ENCODE measurements at places on chromosomes 7 and 10. TPM values are rescaled to one million over a fixed set of nuclear protein-coding genes. Genes with fewer than 3 reads are reported as not detected.

DNA sequence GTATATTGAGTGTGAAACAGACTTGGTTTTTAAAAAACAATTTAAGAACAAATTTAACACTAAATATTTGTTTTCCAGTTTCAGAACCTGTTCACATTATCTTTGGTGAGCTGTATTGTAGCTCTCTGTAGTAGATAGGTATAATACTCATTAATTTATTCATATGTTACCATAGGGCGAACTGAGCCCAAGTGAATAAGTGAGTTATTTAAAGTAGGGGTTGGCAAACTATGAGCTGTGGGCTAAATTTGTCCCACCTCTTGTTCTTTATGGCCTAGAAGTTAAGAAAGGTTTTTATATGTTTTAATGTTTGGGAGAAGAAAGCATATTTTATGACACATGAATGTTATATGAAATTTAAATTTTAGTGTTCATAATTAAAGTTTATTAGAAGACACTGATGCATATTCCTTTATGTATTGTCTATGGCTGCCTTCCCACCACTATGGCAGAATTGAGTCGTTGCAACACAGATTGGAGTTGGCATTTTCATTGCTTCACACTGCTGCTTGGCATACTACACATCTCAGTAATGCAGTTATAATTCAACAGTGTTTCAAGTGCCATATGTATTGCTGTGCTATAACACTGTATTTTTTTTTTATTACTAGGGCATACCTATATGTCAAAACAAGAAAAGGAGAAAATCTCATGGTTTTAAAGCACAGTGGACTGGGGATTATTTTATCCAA is 146.5 kb downstream of the ADK start:
- DNase-seq: no peak
- H3K36me3 ChIP-seq: no peaks in the 10 kb centered on the region
- no peaks in the 10 kb centered on the region for H3K27me3 ChIP-seq
- no peak overlapping the region for H3K27ac ChIP-seq
- peaks cover 28% of the 10 kb centered on the region for H3K4me1 ChIP-seq
- no peak overlapping the region for H3K4me3 ChIP-seq

- DNase-seq: no peak
- H3K4me3 ChIP-seq: peak overlapping the region; percentile 83
- H3K4me1 ChIP-seq: peaks cover 25% of the 10 kb centered on the region
- no peaks in the 10 kb centered on the region for H3K36me3 ChIP-seq
- H3K27ac ChIP-seq: peak overlapping the region; percentile 73
Measured at GRCh38 chr10:119725517-119725827, 378 bp upstream of the INPP5F start.

DNA sequence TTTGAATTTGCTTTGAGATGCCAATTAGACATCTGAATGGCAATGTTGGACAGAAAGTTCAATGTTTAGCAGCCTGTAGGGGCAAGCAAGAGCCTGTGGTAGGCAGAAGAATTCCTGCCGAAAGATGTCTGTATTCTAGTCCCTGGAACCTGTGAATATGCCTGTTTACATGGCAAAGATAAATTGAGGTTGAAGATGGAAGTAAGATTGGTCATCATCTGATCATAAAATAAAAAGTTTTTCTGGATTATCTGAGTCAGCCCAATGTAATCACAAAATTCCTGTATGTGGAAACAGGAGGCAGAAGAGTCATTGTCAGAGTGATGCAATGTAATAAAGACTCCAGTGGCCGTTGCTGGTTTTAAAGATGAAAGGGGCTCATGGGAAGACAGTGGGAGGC is 430.5 kb downstream of the MDFIC start:
- no peaks in the 10 kb centered on the region for H3K27me3 ChIP-seq
- peaks cover 9% of the 10 kb centered on the region for H3K4me1 ChIP-seq
- no peaks in the 10 kb centered on the region for H3K36me3 ChIP-seq
- no peak for DNase-seq

DNA sequence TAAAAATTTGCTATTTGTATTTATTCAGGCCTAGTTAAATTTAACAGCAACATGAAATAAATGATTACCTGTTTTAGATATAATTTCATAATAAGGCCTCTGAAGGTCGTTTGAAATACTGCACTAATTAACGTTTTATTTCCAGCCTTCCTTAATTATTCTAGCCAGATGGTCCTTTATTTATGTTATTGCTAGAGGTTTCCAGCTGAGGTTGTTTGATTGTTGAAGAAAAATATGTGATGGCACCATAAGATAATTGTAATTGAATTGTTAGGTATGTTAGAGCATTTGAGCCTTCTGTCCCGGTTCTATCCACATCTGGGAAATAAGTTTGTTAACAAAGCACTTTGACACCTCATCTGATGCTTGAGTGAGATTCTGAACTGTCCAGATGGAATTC is 556.1 kb downstream of the ATRNL1 start:
- H3K4me3 ChIP-seq: no peak overlapping the region
- no peaks in the 10 kb centered on the region for H3K4me1 ChIP-seq
- no peak overlapping the region for H3K27ac ChIP-seq
- no peaks in the 10 kb centered on the region for H3K36me3 ChIP-seq

GRCh38 chr10:99375426-99375825 is 46.3 kb downstream of the CNNM1 start:
- no peak overlapping the region for H3K27ac ChIP-seq
- no peaks in the 10 kb centered on the region for H3K36me3 ChIP-seq
- H3K27me3 ChIP-seq: no peaks in the 10 kb centered on the region
- no peak overlapping the region for H3K4me3 ChIP-seq
- H3K4me1 ChIP-seq: no peaks in the 10 kb centered on the region
- DNase-seq: no peak

DNA sequence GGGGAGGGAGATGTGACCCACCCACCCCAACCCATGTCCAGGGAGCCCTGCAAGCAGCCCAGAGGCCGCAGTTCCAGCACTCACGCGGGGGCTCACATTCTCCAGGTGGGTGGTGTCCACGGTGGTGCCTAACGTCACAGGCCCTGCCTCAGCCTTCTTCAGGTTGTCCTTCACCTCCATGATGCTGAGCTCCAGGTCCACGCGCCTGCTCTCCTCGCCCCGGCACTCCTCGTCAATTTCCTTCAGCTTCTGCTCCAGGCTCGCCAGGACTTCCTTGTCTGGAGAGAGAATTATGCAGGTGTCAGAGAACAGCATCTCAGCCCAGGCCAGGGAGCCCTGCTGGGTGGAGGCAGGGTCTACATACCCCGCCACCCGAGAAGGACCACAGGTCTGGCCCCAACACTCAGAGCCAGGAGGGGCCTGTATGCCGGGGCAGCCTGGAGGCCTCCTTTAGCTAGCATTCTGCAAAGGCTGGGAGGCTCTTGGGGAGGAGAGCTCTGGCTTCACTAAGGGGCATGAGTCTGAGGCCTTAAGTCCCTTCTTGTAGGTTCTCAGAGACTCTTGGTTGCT is 58.2 kb downstream of the VWA2 start:
- H3K27ac ChIP-seq: no peak overlapping the region
- H3K27me3 ChIP-seq: no peaks in the 10 kb centered on the region
- H3K4me1 ChIP-seq: peaks cover 7% of the 10 kb centered on the region
- H3K36me3 ChIP-seq: peaks cover 22% of the 10 kb centered on the region
- no peak for DNase-seq
- no peak overlapping the region for H3K4me3 ChIP-seq

DNA sequence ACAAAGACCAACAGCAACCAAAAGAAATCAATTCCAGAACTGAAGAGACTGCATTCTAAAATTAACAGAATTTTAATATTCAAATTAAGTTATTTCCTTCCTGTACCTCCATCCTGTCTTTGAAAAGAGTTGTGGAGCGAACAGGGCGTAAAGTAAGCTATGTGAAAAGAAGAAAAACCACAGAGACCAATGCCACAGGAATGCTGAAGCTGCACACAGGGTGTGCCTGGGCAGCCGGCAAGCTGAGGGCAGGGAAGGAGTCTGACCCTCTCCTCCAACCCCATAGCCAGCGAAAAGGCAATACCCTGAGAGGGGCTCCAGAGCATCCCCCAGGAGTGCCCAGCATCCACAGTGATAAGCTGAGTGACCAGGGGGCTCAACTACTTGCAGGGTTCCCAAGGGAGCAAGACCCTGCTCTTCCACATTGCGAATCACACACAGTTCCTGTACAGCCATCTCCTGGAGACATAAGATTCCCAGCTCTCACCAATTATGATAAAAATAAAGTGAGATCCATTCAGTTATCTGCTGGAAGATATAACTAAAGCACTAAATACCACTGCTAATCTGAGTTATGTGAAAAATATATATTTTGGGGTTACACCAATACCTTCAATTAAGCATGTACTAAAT is 93.8 kb downstream of the PARD3 start:
- H3K27ac ChIP-seq: no peak overlapping the region
- no peaks in the 10 kb centered on the region for H3K27me3 ChIP-seq
- no peaks in the 10 kb centered on the region for H3K4me1 ChIP-seq

- no peaks in the 10 kb centered on the region for H3K4me1 ChIP-seq
- no peaks in the 10 kb centered on the region for H3K36me3 ChIP-seq
- H3K27ac ChIP-seq: no peak overlapping the region
- H3K4me3 ChIP-seq: no peak overlapping the region
- no peak for DNase-seq
- no peaks in the 10 kb centered on the region for H3K27me3 ChIP-seq
Measured at GRCh38 chr7:127021019-127021738, 231.6 kb downstream of the GRM8 start.

GRCh38 chr7:89332026-89332425 is 536.5 kb upstream of the TEX47 start:
- no peak overlapping the region for H3K27ac ChIP-seq
- DNase-seq: no peak
- H3K36me3 ChIP-seq: no peaks in the 10 kb centered on the region
- no peaks in the 10 kb centered on the region for H3K27me3 ChIP-seq
- no peaks in the 10 kb centered on the region for H3K4me1 ChIP-seq

FEZF1 gene
- not detected for total RNA-seq

ADAM12 gene
- total RNA-seq: 0.27 TPM
